Kidney glomerular epithelial cell (primary cell): ENCODE measurements at places on chromosomes 1 and 21.

DNA sequence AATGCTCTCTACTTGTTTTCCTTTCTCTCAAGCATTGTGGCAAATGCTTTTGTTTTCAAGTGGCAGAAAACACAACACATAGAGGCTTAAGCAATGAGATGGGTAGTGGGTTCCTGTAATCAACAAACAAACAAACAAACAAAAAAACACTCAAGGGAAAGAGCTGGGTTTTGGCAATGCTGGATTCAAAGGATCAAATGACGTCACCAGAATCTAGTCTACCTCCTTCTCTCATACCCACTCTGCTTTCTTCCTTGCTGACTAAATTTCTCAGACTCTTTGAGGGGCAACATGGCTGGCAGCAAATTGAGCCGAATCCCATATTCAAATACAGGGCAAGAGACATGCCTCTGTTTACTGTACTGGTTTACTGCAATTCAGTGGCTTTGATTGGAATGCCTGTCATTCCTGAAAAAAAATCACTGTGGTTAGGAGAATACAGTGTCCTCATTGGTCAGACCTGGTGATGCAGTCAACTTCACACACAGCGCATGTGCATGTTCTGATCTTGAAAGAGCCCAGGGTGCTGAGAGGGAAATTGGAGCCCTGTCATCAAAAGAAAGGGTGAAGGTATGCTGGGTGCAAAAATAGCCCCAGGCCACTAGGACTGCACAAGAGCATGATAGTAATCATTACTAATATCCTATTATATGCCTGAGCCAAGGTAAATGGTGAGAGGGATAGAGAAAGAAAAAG is 356.2 kb downstream of the KCTD3 start:
- DNase-seq, result no peak

DNA sequence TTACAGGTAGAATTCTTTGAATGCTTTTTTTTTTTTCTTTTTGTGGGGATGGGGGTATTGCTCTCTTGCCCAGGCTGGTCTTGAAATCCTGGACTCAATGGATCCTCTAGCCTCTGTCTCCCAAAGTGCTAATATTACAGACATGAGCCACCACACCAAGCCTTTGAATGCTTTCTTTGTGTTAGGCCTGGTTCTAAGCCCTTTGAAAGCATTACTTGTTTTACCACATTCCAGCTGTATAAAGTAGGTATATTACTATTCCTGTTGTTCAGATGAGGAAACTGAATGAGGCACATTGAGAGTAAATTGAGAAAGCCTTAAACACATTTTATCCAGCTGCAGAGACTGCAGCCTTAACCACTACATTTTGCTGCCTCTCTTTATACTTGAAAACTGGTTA is 841.8 kb upstream of the ADGRL4 start:
- no peak for DNase-seq

DNA sequence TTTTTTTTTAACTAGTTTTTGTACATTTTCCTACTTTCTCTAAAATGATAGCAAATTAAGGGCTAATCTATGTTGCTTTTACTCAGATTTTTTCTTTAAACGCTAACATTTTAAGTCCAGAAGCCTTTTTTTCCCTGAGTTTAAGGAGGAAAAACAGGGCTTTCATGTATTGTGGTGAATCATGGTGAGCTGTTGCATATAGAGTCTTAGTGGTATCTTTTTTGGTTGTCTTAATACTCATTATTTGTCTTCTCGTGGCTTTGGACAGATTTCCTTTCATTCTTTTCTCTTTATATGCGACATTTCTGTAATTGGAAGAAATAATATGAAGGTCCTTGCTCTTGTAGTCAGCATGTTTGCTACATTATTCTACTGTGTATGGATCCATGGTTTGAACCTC is 1015.6 kb downstream of the PLA2G4A start:
- no peak for DNase-seq

DNA sequence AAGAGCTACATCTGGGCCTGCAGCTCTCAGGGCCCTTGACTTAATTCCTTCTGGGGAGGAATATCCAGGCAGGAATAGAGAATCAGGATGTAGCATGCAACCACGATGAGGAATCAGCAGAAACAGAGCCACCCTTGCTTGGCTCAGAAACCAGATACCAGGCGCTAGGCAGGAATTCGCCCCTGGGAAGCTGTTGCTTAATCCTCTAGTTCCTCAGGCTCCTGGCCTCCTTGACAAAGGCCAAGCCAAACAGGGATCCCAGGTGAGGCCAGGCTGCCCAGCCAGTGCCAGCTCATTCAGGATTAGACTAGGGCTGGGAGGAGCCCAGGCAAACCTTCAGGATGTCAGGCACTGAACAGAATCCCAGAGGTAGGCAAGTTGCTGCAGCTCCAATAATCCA is 48.2 kb upstream of the IRF2BP2 start:
- peak; percentile 16 for DNase-seq

DNA sequence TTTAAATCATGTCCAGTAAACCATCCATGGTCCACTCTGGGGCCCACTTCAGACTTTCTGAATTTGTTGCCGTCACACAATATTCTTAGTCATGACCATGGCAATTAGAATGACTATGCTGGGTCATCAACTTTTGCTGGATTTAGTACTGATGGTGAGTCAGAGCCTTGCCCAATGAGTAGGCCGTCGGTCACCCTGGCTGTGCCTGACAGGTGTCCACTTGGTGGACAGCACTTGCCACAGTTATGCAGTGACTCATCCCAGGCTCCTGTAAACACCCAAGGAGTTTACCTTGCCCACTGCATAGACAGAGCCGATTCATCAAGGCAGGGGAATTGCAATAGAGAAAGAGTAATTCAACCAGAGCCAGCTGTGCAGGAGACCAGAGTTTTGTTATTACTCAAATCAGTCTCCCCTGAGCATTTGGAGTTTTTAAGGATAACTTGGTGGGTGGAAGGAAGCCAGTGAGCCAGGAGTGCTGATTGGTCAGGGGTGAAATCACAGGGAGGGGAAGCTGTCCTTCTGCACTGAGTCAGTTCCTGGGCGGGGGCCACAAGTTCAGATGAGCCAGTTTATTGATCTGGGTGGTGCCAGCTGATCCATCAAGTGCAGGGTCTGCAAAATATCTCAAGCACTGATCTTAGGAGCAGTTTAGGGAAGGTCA is 333.8 kb downstream of the PTPRU start:
- peak; percentile 99 for DNase-seq

GRCh38 chr1:119324198-119324597 is 44.4 kb upstream of the HAO2 start:
- DNase-seq, result no peak

GRCh38 chr21:35827004-35827403 is 233.3 kb downstream of the SETD4 start:
- no peak for DNase-seq

DNA sequence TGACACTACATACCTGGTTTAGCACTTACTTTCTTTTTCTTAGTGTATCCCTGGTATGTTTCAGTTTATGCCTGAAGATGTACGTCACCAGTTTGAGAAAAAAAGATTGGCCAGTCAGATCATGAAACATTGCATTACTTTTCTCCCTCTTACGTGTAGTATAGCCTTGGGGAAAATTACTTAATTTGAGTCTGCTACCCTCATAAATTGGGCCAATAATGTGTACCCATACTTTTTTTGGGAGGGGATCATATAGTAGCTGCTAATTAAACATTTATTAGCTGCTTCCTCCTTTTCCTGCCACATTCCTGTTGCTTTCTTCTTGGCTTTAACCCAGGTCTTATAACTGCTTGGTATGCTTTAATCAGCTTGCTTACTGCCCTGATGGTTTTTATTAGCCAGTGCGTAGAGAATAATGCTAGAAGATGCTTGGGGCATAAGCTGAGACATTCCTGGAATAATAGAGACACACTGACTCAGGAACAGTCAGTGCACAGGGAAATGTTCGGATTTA is 32.1 kb downstream of the RABGAP1L start:
- DNase-seq, result peak; percentile 68

GRCh38 chr1:52189898-52190480 is 48.1 kb downstream of the ZFYVE9 start:
- no peak for DNase-seq

DNA sequence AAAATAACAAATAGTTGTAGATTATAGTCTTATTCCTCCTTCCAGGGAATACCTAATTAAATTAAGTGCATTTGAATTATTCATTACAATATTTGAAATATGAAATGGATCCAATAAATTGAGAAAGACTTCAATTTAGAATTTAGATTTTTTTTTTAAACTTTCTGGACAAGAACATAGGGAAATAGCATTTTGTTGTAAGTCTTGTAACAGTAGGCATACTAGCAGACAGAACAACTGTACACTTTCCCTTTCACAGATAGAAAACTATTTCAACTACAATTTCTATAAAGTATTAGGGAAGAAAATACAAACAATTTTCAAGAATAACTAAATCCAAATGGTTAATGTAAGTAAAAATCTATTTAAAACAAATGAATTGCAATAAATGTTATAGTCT is 577.5 kb downstream of the USP25 start:
- DNase-seq, result no peak

DNA sequence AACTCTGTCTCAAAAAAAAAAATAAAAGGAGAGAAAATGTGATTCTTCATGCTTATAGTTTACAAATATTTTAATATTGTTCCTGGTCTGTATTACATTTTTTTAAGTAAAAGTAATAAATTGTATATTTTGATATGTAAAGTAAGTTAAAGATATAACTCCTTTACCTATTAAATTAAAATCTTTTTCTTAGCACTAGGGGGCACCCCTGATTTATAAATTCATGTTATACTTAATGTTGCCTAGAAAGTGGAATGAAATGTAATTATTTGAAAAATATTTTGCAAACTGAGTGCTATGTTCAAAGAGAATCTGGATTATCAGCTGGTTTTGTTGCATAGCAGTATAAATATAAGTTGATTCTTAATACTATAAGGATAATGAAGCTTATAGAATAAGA is 49.2 kb downstream of the RALGPS2 start:
- no peak for DNase-seq

- DNase-seq, result no peak
Observed at GRCh38 chr21:42278451-42279149, 36.6 kb downstream of the TFF3 start.

DNA sequence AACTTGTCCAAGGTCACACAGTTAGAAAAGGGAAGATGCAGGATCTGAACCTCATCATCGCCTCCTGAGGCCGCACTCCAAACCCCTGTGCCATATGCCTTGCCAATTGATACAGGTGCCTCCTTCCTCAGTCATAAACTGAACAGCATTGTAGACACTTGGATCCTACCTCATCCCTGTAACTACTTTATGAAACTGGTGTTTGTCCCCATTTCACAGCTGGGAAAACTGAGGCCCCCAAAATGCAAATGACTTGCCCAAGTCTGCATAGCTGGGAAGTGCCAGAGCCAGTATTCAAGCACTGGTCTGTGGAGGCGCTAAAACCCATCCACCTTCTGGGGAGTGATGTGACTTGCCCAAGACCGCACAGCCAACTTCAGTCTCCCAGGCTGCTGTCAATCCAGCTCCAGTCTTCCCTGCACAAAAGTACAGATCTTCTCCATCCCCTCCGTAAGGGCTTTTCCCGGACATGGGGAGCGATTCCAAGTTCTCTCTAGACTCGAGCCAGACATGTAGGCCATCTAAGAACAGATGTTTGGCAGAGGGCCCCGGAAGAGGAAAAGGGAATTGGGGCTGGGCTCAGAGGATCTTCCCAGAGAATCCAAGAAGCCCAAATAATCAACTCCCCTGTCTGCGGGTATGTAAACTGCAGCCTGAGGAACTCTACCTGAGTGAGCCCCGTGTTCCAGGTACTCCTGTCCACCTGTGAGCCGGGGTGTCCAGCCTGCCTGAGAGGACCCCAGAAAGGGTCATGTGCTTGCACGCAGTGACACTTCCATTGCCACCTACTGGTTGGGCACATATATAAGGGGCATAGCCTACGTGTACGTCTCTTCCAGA is 60.5 kb downstream of the SYT2 start:
- DNase-seq, result no peak
